ENCODE measurements at places on chromosomes 5 and 9. TPM values are rescaled to one million over a fixed set of nuclear protein-coding genes. Genes with fewer than 3 reads are reported as not detected.

GRCh38 chr9:113764572-113764971, 111.5 kb upstream of the ZNF618 start:
- no peak for ATAC-seq

- ATAC-seq, result peak; percentile 96
Measured at GRCh38 chr5:14932902-14933469, 61.4 kb upstream of the ANKH start.

DNA sequence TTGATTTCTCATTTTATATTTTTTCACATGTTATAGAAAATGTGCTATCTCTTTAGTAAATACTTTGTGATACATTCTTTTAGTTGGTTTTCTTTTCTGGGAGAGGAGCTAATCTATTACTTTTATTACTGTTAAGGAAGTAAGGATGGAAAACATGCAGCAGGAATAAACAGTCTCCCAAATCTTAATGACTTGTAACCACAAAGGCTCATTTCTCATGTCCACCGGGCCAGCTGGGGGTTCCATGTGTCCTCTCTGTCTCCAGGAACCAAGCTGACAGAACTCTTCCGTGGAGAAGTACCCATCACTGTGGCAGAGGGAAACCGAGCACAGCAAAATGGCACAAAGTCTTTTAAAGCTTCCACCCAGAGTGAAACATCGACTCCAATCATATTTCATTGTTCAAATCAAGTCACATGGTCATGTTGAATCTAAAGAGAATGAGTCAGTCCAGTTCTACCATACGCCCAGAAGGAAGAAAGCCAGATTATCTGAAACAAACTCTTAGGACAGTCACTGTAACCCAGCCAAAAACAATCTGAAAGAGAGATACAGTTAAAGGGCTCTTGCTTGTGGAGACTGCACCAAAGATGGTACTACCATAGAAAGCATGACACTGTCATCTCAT, 97.1 kb upstream of the CDH6 start:
- ATAC-seq, result no peak

GRCh38 chr9:136960212-136960937, 8.3 kb downstream of the LCN12 start:
- ATAC-seq, result no peak

DNA sequence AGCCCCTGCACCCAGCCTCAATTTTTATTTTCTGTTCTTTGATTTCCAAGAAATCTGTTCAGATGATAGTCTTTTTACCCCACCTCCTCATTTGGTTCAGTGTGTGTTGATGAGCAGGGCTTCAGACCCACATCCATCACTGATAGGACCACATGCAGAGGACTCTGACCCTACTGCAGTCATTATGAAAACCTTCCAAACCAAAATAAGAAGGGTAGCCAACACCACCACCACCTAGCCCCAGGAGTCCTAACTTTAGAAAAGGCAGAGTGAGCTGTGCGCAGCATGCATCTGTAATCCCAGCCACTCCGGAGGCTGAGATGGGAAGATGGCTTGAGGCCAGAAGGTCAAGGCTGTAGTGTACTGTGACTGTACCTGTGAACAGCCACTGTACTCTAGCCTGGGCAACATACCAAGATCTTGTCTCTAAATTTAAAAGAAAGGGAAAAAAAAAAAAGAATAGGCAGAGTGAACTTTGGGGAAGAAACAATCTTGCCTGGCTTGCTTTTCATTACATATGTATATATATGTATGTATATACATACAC, 13.0 kb downstream of the CDKN2AIPNL start:
- no peak for ATAC-seq

GRCh38 chr5:14266686-14267085, 123.5 kb downstream of the TRIO start:
- no peak for ATAC-seq

The INIP gene
- 30.7 TPM for total RNA-seq

GRCh38 chr5:109105631-109106267, 304.0 kb downstream of the PJA2 start:
- ATAC-seq, result no peak

- no peak for ATAC-seq
Measured at GRCh38 chr9:91271156-91271555, 90.6 kb downstream of the AUH start.

DNA sequence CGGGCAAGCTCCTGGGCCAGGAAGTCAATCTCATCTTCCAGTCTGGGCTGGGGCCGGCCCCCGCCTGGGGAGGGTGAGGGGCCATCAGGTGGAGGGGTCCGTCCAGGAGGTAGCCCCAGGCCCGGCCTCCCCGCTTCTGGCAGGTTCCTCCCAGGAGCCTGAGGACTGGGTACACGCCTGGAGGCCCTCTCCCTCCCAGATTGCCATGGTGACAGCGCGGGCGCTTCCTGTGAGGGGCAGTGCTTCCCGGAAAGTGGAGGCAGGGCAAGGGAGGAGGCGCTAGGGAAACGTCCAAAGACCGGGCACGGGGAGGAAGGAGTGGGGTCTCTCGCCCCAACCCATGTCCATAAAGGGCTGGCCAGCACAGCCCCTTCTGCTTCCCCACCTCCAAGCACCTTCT, 4.9 kb downstream of the NPDC1 start:
- no peak for ATAC-seq

DNA sequence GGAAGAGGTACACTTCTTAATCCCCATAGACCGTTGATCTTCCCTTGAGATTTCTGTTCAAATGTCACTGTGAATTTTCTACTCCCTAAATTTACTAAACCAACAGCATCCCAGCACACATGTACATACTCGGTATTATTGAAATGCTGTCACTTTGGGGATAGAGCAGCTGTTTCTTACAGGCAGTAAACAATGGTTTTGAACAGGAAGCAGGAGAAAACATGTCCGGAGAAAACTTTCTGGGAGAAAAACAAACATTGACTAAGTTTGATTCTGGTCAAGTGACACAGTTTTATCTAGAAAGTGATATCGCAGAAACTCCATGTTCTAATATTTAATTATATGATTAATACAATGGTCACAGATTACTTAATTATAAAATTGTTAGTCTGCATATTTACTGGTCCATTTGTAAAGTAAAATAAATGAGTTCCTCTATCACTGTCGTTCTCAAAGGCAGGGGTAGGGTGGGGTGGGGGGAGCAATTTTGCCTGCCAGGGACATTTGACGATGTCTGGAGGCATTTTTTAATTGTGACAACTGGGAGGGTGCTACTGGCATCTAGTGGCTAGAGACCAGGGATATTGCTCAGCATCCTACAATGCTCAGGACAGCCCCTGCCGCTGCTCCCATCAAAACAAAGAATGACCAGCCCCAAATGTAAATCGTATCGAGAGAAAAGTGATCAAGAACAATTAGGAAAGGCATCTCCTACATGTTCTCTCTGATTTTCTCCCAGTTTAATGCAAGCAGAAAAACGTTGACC, 12.2 kb downstream of the TAS2R1 start:
- ATAC-seq, result no peak

The TRUB2 gene
- total RNA-seq, result 22.6 TPM

GRCh38 chr5:160378330-160378729, 7.9 kb upstream of the C1QTNF2 start:
- ATAC-seq, result no peak

DNA sequence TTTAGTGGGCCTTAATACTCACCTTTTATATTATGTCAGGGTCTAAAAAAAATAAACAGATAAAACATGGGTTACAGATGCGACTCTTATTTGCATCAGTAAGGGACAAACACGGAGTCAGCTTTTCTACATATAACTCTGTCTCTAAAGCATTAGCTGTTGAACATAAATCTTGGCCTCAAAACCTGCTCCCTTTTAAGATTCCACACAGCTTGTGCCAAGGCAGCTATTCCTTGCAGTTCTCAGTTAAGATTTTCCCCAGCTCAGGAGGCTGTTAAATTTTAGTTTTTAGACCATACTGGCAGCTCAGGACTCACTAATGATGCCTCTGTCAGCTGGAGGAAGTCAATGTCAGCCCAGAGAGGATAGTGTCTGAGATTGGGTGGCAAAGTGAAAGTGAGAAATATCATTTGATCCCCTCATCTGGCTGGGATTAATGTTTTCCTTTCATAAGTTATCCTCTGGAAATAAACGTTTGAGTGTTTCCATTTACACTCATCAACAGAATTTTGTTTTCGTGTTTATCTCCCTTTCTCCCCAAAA, 287.5 kb downstream of the ELAVL2 start:
- no peak for ATAC-seq

DNA sequence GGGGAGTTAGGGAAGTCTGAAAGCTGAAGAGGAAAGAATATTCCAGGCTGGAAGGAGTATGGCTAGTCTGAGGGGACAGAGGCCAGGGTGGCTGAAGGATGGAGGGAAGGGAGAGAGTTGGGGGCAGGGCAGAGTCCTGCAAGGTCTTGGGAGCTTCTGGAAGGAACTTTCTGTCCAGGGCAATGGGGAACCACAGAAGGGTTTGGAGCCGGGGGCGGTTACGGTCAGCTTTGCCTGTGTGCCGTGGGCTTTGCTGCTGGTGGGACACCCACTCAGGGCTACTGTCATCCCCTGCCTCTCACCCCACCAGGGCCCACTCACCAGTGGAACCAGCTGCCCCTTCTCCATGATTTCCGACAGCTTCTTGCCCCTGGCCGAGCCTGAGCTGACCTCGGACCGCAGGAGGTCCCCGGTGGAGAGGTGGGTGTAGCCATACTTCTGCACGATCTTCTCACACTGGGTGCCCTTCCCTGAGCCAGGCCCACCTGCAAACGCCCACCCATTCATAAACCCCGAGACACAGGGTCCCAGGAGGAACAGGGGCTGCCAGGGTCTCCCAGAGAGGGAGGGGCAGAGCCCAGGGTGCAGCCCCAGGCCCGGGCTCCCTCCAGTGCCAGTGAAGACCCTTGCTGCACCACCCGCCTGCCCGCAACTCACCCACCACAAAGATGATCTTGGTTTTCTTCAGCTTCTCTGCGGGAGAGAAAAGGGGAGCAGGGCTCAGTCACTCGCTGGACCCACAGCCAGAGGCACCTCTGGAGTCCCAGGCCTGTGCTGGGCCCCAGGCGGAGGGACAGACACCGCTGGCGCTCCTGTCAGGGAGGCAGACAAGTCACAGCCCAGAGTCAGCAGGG, 4.9 kb downstream of the AK1 start:
- ATAC-seq, result no peak

DNA sequence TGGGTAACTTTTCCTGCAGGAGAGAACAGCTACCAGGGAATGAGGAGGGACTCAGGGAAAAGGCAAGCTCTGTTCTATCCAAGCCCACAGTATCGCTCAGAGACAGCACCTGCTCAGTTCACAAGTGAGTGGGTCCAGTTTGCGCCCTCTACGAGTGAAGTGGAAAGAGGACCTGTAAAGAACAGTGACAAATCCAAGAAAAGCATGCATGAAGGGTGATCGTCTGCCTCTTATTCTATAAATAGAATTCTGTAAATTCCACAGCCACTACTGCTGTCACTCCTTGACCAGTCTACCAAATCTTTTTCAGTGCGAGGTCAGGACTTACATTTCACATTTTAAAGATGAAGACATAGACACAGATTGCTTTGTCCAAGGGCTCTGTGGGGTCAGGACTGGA, 117.5 kb downstream of the ENTREP1 start:
- ATAC-seq, result no peak

The HMMR gene
- total RNA-seq, result 68.0 TPM

DNA sequence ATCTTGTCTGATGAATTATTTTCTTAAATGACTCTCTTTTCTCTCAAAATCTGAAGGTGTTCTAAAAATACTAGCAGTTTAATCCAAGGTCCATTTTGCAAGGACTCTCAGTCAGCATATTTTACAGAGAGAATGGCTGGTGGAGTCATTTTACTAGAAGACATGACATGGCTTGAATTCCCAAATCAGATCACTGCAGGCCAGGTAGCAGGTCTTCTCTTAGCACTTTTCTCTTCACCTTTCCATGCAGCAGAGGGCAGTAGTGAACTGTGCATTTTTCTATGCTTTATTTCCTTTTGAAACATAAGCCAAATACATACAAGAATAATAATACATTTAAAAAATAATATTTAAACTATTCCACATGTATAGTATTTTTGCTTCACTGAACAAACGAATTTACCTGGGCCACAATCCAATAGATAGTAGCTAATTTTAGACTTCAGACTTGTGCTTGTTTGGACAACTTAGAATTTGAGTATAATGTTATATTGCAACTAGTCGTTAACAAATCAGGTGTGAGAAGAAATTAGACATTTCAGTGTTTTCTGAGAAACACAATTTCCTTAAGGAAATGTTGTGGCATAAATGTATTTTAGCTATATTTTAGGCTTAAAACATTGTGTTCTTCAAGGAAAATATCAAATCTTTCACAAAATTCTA, 289.4 kb upstream of the DAB2 start:
- no peak for ATAC-seq

The ROR2 gene
- not detected for total RNA-seq

- ATAC-seq, result no peak
Measured at GRCh38 chr9:133786907-133787753, 49.0 kb upstream of the SARDH start.

DNA sequence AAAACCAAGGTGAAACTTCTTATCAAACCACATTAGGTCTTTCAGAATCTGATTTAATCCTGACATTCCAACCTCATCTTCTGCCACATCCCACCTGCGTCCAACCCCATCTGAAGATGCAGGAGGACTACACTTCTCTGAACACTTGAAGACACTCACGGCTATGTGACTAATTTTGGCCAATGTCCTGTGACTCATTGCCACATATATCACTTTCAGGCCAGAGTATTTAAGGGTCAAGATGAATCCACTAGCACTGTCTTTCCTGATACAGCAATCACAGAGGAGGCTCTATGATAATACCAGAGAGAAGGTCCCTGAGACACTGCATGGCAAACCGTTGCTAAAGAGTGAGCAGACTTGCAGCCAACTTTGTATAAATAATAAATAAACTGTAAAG, 323.4 kb downstream of the NR2F1-AS1 start:
- no peak for ATAC-seq

DNA sequence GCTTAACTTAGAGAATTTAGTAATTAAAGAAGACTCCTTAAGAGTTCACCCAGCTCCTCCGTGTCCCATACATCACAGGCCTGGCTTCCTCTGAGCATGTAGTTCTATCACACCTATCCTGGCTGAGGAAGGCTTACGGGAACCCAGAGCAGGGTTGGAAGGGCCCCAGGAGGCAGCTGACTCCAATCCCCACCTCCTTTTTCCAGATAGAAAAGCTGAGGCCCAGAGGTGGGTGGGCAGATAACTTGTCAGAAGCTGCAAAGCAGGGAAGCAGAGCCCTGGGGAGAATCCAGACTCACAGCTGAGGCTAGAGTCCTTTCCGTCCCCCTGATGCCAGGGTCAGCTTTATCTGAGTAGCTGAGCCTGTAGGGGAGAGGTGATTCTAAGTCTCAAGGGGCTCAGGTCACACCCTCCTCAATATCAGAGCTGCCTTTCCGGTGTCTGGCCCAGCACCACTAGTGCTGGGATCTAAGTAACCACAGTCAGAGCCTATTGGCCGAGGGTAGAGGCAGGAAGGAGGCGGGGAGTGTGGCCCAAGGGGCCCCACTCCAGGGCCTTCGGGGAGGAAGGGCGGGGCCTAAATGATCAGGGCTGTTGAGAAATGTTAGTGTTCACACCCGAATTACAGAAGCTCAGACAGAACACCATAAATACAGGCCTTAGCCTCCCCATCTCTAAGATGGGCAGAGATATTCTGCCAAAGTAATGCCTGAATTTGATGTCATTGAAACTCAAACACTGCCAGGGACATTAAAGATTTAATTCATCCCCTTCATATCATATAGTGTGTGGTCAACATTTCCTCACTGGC, 9.9 kb downstream of the CCDC69 start:
- peak; percentile 89 for ATAC-seq

All from activated T-helper 17 cell treated with anti-CD3 and anti-CD28 coated beads, Interleukin-2, amount 50 U/mL, for 72 hours (primary cell).